Trophoblast cell (in vitro differentiated cells and primary cell): ENCODE measurements at places on chromosomes 3 and 15.

DNA sequence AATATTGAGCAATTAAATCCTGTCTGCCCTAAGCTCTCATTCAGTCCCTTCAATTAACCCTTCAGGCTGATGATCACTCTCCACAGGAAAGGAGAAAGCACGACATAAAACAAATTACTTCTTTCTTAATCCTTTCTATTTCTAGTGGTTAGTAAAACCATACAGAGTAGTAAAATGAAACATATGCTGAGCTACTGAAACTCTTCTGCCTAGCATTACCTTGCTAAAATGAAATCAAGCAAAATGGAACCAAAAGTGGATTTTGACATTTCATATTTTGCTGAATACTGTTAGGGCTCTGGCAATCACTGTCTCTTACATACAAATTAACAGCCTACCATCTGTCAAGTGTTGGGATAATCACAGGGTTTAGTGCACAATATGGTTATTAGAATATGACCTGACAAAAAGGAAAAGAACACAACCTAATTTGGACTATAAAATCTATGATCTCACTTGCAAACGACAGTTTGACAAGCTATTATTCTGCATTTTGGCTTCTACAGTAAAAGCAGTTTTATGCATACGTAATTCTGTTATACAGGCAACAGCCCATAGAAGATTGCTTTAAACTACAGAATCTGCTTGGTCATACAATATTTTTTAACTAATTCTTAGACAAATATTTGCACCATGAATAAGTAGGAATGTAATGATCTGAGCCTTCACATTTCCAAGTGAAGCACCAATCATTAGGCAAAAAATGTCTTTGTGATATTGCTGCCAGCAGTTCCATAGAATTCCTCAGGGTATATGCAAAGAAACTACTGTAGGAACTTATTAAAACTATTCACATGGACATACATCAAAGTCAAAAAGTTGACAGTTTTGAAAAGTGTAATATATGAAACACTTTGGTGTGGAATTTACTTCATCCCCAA, 105.0 kb downstream of the FHIT start:
- peak; percentile 45 for DNase-seq

GRCh38 chr15:61521953-61522352, 292.9 kb upstream of the RORA start:
- no peak for DNase-seq

GRCh38 chr15:28885630-28886430, at the start of gene APBA2:
Gene APBA2 (plus strand): TSS chr15:28885974. CDS start chr15:29053885, 167,911 bp downstream.
- peak; percentile 13 for DNase-seq

DNA sequence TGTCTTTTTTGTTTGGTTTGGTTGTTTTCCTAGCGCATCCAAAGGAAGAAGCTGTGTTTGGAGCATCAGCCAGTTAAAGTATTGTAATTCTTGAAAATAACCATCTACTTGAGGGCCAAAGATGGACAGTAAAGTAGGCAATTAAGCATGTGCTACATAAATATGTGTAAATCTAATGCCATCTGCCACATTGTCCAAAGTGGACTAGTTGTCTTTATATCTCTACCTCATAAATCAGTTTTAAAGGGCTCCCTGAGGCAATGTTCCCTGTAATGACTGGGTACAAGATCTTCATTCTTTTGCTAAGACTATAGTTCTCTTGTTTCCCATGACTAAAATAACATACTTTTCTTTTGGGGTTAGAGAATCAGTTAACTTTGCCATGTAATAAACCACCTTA, 460.0 kb upstream of the RARB start:
- DNase-seq, result no peak

DNA sequence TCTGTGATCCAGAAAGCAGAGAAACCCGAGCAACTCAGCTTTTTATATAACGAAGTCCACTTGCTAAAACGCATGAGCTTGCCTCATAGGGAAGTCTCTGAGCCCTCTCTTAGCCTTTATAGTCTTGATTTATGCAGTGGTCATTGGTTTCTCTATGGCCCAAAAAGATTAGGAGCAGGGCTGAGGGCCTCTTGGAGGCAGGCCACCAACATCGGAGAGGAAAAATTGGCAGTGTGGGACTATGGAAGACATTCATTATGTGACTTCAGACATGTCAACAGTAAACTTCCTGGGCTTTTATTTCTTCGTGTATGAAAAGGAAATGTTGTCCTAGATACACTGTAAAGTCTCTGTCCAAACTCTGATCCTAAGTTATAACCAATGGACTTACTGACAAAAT, 13.5 kb downstream of the RAB8B start:
- DNase-seq, result no peak

DNA sequence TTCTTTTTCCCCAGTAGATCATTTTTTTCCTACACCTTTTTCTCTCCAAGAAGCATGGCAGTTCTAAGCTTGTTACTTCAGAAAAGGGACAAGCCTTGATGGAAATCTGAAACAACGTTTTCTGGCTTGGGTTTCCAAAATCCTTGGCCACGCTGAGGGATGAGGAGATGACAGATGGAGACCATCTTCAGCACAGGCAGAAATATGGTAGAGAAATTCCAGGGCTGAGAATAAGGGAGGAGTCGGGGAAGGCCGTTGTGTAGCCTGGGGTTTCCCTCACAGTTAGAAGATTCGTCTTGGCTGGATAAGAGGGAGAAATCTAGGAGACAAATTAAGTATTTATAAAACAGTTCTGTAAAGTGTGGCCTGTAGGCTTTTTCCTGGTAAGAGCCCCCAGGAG, 33.9 kb upstream of the STT3B start:
- DNase-seq, result no peak

GRCh38 chr15:92571824-92572223, 83.8 kb downstream of the FAM174B start:
- DNase-seq, result no peak

DNA sequence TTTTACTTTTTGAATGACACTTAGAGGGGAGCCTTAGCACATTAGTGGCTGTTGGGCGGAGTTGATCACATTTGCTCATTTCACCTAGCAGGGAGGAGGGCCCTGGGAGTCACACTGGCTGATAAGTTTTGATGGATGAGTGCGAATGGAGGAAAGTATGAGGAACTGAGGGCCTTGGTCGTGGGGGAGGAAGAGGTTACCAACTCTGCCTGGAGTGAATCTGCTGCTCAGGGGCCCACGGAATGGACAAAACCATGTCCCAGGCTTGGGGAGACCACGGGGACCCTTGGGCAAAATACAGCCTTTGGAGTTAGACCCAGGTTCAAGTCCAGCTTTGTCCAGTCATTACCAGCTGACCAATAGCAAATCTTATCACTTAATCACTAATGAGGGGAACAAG, 5.1 kb upstream of the FLNB start:
- no peak for DNase-seq

DNA sequence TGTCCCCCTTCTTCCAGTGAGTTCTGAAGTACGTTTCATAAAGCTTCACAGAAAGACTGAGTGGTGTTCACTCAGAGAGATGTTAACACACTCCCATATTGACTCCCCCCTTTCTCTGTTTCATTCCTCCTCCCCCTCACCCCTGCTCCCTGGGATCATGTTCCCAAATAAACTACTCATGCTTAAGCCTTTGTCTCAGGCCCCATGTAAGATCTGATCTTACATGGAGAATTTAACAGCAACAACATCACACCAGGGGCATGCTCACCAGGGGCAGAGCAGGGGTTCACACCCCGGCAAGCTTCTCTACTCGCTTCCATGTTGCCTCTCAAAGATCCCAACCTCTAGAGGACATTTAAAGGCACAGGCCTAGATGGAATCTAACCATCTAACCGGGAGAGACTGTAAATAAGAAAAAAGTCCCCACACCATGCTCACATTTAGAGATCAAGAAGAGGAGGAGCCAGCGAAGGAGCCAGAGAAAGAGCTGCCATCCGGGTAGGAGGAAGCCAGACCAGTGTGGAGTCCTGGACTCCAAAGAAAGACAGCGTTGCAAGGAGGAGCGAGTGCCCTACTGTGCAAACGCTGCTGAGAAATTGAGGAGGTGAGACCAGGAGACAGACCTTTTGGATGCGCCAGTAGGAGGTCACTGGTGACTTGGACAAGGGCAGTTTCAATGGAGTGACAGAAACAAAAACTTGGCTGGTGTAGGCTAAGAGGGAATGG, 21.4 kb upstream of the SRP14 start:
- DNase-seq, result no peak

DNA sequence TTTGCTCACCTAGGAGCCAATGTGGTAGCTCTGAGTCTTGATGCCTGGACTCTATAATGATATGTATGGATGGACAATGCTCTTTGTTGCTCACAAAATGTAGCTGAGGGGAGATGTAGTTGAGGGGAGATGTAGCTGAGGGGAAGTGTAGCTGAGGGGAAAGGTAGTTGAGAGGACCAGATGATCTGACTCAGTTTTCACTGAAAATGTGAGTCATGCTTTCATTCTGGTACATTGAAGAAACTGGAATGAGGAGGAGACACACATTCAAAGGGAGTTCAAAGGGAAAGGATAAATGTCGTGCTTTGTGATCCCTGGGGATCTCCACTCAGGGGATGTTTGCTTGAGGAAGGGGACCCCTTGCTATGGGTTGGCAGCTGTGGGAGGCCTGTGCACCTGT, 302.9 kb upstream of the TRIM42 start:
- DNase-seq, result no peak

DNA sequence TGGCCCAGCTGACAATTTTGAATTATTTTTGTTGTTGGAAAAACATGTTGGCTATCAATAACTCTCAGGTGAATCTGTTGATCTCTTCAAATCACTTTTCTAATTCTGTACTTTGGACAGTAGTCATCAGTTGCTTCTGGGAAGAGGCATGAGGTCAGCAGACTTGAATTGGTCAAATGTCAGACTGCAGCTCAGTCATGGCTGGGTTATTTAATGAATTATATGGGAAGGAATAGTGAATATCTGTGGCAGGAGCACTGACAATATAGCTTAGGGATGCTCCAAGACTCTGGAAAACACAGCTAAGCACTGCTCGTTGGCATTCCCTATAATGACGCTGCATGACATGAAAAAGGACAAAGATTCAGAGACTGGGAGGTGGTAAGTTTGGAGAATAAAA, 98.8 kb upstream of the GAP43 start:
- no peak for DNase-seq

- peak; percentile 17 for DNase-seq
Measured at GRCh38 chr15:57251941-57252340, 124.4 kb upstream of the CGNL1 start.
